Activated CD4-positive, alpha-beta memory T cell treated with anti-CD3 and anti-CD28 coated beads, Interleukin-2, amount 10 ng/mL, durations not matched to agents 7 days and 5 days (primary cell): ENCODE measurements at places on chromosomes 12 and 14.
A peak's percentile ranks its signal among the peaks of the same experiment; 100 is the strongest.

GRCh38 chr14:82447586-82447985 is 913.9 kb upstream of the SEL1L start:
- DNase-seq = no peak

GRCh38 chr14:105332350-105332874 is 17.9 kb downstream of the PACS2 start:
- DNase-seq = no peak

GRCh38 chr12:65823513-65824375 is 539 bp upstream of the HMGA2 start:
- DNase-seq = no peak

- DNase-seq = no peak
Measured at GRCh38 chr12:129863938-129864337, 39.9 kb downstream of the TMEM132D start.

DNA sequence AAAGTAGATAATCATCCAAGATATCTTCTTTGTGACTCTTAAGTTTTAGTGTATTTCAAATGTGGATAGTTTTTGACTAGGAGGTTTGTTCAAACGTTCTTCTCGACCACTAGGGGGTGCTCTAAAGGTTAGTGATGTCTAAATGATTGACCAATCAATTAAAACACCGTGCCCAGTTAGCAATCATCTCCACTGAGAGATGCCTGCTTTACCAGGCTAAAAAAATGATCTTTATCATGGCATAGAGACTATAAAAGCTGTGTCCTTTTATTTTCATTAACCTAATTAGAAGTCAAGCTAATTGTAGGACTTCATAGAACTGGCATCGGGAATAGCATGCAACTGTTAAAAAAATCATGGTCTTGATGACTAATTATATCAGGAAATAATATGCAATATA is 153.9 kb downstream of the PRKCH start:
- DNase-seq = no peak

- DNase-seq = no peak
Measured at GRCh38 chr12:119177724-119178380, 879 bp upstream of the HSPB8 start.

- no peak for DNase-seq
Measured at GRCh38 chr12:67818459-67818903, 169.9 kb downstream of the DYRK2 start.

GRCh38 chr14:74879427-74880182 is 2.1 kb upstream of the DLST start:
- no peak for DNase-seq

DNA sequence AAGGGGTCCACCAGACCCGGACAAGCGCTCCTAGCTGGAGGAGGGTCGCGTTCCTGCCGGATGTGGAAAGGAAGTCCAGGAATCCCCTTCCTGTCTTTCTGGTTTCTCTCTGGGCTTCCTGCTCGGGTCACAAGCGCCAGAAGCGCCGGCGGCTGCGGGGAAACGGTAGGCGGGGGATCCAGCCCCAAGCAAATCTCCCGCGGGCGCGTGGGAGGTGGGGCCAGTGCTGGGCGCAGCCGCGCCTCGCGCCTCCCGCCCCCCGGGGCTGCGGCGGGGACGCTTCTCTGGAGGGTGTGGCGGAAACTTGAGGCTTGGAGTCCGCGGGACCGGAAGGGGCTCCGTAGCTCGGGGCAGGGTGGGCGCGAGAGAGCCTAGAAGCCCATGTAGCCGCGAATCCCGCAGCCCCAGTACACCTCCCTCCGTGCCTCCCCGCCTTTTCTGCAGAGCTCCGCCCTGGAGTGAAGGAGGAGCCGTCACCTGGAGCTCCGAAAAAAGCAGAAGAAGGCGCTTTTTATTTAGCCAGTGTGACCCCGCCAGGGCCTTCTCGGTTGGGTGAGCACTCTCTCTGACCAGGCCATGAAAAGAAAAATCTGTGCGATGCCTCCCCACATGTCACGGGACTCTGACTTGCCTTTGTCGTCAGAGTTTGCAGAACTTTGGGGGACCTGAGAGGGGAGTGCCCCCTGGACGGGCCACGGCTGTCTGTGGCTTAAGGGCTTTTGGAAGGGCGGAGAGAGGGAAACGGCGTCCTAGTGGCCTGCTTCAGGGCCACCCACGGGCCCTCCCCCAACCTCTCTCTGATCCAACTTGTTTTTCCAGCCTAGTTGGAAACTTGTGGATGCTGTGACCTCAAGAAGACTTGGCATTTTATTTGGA is 21.4 kb upstream of the CLEC2D start:
- DNase-seq = peak; percentile 97

DNA sequence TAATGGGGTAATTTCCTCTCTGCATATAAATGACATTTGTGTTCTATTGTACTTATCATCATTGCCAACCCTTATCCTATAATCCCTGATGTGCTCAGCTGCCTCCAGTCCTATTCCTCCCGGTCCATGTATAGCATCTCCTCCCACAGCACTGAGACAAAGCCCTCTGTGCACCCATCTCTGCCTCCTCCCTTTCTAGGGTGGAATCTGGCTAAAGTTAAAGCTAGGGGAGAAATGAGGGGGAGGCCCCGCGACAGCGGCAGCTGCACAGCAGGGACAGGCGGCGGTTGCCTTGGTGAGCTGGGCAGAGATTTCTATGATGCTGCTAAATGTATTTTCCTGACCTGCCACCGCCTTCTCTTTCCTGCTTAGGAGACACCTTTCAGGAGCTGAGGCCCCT is 12.8 kb upstream of the ZDHHC22 start:
- DNase-seq = no peak

DNA sequence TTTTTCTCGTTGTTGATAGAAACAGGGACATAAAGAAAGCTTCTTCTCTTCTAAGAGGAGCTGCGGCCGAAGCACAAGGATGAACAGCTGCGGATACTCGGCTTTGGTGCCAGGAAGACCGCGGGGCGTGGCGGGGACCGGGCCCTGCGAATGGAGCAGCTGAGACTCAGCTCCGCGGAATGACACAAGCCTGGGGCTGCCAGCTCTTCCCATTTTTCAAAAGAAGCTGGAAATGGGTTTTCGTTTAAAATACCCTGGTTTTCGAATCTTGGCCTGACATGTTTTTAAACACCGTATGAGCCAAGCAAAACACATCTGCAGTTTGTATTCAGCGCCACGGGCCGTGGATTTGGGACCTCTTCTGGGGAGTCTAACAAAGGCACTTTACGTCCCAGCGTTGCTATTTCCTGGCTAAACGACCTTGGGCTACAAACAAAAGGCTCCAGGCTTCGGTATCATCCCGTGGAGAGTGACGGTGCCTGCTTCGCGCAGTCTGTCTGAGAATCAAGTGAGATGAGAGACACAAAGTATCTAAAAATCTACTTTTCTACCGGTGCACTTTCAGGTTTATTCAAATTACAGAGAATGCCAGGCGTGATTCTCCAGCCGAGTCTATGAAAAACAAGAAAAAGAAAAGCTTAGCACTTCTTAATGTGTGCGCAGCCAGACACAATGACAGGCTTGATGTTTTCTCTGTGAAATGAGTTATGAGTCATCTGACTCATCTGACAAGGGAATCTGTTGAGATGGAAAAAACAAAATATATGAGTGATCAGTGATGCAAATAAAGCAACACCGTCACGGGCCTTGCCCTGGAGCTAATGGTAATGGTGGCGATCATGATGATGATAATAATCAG is 114.0 kb upstream of the TMEM132D start:
- no peak for DNase-seq

GRCh38 chr12:115017346-115017745 is 333.4 kb upstream of the TBX3 start:
- DNase-seq = no peak

DNA sequence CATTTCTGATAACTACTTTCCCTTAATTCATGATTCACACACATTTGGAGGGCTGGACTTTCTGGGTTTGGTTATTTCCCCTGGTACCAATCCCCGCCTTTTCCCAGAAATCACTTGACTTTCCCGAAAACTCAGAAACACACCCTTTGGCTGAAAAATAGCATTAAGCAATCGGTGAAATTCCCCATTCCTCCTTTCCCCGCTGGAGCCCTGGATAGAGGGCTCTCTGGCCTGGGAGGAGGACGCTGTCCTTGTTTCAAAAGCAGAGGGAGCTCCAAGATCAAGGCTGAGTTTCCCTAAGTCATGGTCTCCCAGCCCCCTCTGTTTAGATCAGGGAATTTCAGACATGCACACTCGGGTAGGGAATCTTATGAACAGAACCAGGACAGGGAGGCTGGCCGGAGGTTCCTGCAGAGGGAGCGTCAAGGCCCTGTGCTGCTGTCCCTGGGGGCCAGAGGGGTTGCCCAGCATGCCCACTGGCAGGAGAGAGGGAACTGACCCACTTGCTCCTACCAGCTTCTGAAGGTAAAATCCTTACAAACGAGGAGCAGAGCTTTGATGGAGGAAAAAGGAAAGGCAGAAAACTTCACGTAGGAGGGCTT is at the start of gene C1S:
C1S (plus strand) TSS at position 366 of the 602 bp plus-strand sequence. CDS start 1,195 bp downstream, outside the sequence.
- no peak for DNase-seq

DNA sequence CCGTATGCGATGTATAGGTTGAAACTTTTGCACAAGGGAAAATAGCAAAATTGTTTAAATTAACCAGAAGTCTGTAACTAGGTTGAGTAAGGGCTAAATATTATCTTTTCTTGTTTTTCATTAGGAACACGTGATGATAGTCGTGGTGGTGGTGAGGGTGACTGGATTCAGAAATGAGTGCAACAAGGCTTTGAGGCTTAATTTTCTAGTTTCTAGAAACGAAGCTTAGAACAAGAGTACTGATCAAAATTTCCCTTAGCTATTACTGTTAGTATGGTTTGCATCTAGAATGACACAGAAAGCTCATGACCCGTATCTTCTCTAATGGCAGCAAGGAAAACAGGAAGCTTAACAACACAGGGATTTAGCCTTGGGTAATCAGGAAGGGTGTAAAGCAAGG is 7.0 kb downstream of the SLIRP start:
- DNase-seq = no peak

GRCh38 chr14:53701108-53701875 is 255.3 kb downstream of the BMP4 start:
- no peak for DNase-seq

DNA sequence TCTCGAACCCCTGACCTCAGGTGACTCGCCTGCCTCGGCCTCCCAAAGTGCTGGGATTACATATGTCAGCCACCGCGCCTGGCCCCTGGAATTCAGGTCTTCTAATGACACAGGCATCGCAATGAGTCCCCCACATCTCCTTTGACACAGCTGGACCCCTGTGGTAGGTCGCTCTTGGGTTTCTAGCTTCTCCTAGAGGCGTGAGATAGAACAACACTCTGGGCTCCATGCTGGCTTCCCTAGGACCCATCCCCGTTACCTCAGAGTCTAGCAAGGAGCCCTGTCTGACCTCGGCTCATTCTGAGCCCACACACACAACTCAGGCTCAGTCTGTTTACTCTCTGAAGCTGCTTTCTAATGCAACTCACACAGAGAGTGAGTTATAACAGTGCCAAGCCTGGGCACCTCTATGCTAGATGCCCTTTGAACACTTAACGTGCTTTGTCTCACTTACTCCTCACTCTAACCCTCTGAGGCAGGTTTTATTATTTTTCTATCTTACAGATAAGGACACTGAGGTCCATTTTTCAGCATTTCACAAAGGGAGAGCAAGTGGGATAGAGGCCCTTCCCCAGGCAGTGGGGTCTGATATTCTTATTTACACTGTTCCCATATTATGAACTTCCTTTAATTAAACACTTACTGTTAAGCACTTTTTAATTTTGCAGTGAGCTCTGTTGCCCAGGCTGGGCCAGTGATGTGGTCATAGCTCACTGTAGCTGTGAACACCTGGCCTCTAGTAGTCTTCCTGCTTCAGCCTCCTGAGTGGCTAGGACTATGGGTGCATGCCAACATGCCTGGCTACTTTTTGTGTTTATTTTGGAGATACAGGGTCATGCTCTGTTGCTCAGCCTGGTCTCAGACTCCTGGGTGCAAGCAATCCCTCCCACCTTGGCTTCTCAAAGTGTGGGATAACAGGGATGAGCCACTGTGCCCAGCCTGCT is 40.6 kb upstream of the RBM19 start:
- no peak for DNase-seq

GRCh38 chr14:59454139-59454538 is 11.0 kb downstream of the GPR135 start:
- DNase-seq = no peak

- DNase-seq = peak; percentile 71
Measured at GRCh38 chr12:47207340-47207717, 127.6 kb upstream of the AMIGO2 start.

GRCh38 chr12:6091786-6092566 is 32.5 kb downstream of the VWF start:
- DNase-seq = no peak

- no peak for DNase-seq
Measured at GRCh38 chr14:53615252-53615651, 341.4 kb downstream of the BMP4 start.

DNA sequence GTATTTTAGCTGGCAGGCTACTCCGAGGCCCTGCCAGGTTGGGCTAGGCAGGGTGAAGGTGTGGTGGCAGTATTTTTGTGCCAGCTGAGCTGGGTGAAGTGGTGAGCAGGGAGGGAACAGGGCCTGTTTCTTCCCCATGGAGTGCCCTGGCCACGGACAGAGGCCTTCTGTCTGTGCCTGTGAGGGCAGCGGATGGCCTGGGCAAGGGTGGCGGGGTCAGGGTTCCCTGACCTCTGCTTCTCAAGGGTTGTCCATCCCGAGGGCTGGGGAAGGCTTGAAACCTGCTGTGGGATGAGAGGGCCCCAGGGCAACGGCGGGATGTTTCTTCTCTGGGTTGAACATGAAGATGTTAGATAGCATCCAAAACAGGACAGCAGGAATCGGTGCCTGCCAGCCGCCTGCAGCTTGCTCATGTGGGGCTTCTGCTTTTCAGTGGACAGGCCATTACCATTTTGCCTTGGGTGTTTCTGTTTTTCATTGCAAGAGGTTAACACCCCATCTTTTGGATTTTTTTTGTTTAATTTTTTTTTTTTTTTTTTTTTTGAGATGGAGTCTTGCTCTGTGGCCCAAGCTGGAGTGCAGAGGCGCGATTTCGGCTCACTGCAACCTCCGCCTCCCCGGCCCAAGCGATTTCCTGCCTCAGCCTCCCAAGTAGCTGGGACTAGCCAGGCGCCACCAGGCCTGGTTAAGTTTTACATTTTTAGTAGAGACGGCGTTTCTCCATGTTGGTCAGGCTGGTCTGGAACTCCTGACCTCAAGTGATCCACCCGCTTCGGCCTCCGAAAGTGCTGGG is 3.3 kb downstream of the MTA1 start:
- DNase-seq = no peak

- DNase-seq = no peak
Measured at GRCh38 chr14:94890785-94891184, 120.9 kb upstream of the GSC start.

- DNase-seq = no peak
Measured at GRCh38 chr12:2288471-2288870, 235.7 kb downstream of the CACNA1C start.

- no peak for DNase-seq
Measured at GRCh38 chr12:6787309-6787708, 2.0 kb upstream of the CD4 start.

DNA sequence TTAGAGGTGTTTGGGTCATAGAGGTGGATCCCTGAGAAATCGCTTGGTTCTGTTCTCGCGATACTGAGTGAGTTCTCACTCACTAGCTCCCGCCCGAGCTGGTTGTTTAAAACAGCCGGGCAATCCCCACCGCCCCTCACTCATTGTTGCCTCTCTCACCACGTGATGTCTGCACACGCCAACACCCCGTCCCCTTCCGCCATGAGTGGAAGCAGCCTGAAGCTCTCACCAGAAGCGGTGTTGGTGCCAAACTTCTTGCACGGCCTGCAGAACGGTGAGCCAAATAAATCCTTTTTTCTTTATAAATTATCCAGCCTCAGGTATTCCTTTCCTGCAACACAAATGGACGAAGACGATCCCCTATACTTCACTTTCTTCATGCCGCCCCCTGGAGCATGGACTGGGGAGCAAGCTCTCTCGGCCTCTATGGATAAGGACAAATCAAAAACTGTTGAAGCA is 45.4 kb upstream of the CCND2 start:
- DNase-seq = no peak

GRCh38 chr14:68471964-68472508 is 320.8 kb downstream of the ZFP36L1 start:
- no peak for DNase-seq
